HuH-7.5 (cell line): ENCODE measurements at places on chromosomes 2 and 18.
A peak's percentile ranks its signal among the peaks of the same experiment; 100 is the strongest.

DNA sequence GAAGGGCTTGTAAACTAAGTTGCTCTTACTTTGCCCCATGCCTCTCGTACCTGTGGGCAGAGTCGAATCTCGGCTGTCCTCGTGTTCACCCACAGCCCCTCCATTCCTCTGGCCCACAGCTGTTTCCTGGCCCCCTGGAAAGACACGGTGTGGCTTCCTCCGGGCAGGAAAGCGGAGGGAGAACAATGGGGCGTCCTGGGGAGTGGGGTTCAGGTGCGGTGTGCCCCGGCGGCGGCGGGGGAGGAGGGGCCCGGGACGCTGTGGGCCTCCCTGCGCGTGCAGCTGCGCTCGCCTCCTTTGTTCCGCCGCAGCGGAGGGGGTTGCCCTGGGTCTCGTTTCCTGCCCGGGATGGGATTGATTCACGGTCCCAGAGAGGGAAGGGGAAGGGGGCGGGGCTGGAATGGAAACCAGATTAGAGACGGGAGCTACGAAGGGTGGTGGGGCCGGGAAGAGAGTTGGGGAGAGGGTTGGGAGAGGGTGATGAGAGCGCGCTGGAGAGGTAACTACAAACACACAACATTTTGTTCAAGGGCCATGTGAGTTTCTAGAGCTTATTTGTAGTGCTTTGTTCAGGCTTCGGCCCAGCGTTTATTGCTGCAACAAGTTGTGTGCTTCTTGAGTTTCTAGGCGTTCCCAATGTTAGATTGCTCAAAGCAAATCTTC is 796 bp downstream of the MYO1B start:
- peak; percentile 44 for DNase-seq

- DNase-seq = no peak
These were observed 61.6 kb downstream of the AAK1 start for GRCh38 chr2:69581774-69582581.

DNA sequence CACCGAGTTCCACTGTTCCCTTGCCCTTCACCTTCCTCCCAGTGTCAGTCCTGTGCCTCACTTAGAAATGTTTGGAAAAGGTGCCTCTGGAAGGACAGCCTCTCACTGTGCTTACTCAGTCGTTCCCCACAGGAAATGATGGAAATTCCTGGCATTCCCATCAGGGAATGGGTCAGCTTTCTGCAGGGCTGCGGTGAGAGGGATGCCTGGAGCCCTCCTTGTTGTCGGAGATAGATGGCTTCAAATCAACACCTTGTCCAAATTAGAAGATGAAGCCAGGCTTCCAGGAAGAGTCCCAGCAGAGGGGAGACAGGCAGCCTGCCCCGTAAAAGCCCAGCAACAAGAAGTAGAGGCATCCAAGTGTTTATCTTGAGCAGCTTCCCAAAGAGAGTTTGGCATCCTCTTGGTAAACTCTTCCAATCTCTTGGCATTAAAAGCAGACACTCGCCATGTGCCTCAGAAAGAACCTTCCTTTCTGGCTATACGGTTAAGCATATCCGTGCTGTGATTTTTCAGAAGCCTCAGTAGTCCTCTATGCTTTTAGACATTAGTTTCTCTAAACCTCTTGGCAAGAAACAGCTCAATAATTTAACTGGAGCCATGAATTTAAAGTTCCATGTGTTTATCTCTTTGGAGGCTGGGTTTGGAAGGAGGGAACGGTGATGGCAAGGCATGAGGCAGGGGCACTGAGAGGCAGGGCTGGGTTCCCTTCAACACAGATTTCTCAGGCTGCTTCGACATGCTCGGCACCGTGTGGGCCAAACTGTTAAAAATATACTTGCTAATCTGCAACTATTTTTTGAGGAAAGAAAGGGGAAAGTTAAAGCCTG is 25.1 kb downstream of the COLEC12 start:
- DNase-seq = no peak

DNA sequence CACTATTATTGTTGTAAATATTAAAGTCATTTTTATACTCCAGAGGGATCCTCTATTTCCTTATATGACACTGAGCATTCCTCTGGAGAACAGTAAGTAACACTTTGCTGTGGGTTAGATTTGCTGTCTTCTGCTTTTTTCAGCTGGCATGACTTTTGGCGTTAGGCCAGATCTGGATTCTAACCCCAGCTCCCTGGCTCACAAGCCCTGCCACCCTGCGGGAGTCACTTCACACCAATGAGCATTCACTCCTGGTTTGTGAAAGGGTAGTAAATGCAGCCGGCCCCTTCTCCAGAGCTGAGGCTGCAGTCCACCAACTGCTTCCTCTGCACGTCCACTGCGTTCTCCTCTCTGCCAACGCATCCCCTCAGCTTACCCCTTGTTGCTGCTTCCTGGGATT is 373.8 kb upstream of the RAB6C start:
- DNase-seq = no peak

GRCh38 chr2:168534926-168535325 is 78.9 kb downstream of the CERS6 start:
- DNase-seq = no peak

- no peak for DNase-seq
These were observed 492.5 kb downstream of the NR4A2 start for GRCh38 chr2:155839991-155840390.

GRCh38 chr2:111061191-111061590 is 59.5 kb upstream of the BCL2L11 start:
- no peak for DNase-seq

DNA sequence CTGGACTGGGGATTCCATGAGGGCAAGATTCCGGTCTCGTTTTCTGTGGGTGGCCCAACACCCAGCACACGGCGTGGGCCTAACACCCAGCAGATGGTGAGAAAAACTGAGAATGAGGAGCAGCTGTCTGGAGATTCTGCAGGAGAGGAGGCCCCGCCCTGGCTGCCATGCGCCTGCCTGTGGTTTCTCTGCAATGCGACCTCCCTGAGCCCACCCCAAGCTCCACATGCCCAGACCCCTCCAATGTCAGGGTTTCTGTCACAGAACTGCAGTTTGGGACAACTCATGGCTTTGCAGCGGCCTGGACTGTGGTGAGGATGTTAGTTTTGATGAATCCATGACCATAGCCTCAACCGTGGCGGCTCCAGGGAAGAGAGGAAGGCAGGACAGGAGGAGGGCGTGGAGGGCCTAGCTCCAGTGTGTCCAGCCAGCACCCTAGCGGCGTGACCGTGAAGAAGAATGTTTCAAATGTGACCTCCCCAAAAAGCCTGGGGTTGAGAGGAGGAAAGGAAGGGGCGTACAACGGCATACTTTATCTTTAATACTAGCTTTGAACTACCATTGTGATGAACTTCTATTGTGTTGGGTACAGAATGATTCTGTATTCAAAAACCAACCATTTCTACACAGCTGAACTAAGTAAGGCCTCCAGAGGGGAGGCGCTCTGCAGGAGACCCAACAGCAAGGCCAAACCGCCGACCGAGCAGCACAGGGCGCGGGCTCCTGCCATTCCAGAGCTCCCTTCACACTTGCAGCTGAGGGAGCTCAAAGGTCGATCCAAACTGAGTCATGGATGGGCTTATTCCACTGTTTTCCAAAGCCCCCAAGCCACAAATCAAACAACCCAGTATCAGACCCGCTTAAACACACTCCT is 3.4 kb downstream of the PXDN start:
- no peak for DNase-seq

GRCh38 chr2:210626849-210627248 is 70.5 kb downstream of the CPS1 start:
- no peak for DNase-seq

GRCh38 chr2:63977904-63978303 is 41.3 kb downstream of the VPS54 start:
- no peak for DNase-seq

DNA sequence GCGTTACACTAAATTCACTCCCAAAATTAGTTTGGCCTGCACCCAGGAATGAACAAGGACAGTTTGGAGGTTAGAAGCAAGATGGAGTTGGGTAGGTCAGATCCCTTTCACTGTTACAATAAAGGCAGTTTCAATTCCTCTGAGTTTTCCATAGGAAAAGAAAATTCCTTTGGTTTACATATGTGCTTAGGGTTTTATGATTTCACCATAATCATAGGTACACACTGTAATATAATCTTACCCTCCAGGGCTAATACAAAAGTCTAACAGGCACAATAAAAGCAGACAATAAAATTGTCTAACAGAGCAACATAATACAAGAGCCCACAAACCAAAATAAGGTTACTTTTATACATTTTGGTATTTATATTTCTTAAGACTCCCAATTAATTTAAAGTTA is 391.5 kb upstream of the KCNJ3 start:
- no peak for DNase-seq

- DNase-seq = no peak
These were observed 110.7 kb downstream of the SH3RF3 start for GRCh38 chr2:109239720-109240119.

- no peak for DNase-seq
These were observed 76.5 kb downstream of the NOL10 start for GRCh38 chr2:10613263-10613662.
